ENCODE measurements at places on chromosomes 11 and 22. TPM values are rescaled to one million over a fixed set of nuclear protein-coding genes. Genes with fewer than 3 reads are reported as not detected.

DNA sequence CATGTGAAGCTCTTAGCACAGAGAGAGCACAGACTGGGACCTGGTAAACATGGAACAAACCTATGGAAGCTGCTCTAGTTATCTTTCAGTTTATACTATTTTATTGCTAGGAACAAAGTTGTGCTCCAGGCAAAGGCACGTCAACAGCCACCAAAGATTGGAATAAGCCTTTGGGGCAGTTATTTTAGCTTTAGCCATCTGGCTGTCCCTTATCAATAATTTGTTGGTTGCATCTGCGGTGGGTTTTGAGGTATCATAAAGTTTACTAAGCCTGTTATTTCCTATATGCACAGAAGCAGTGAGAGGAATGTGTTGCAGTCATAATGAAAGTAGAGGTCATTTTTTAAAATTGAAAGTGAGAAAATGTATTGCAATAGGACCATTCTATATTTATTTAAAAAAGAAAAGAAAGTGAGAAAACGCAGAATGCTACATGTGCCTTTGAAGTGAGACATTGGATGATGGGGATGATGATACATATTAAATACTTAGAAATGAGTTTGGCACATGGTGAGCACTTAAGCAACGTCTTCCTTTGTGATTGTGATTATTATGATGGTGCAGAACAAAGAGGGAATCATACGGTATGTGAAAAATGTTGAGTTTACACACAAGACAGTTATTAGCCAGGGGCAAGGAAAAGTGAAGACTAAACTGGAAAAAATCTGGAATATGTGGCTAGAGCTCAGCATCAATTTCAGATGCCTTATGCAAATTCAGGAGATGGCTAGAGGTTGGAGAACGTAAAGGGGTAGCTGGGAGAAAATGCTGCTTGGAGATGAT is 58.3 kb downstream of the PRR5L start:
- no peak for DNase-seq

- DNase-seq, result no peak
Observed at GRCh38 chr11:18987454-18988231, 48.4 kb upstream of the MRGPRX1 start.

GRCh38 chr11:9001736-9002135 is 2.1 kb downstream of the NRIP3 start:
- DNase-seq, result no peak

The MYO7A gene
- polyA plus RNA-seq, result 0.62 TPM

The PICK1 gene
- 15.2 TPM for polyA plus RNA-seq

The PRAME gene
- not detected for polyA plus RNA-seq

The B4GALNT4 gene
- polyA plus RNA-seq, result 0.04 TPM

The SCARF2 gene
- polyA plus RNA-seq, result 0.86 TPM

Measured in psoas muscle (tissue), 8 donors.